Activated CD8-positive, alpha-beta memory T cell treated with anti-CD3 and anti-CD28 coated beads for 1 hour (primary cell): ENCODE measurements at places on chromosomes 13 and 19.

- no peak for DNase-seq
These were observed 3.9 kb downstream of the PPP5C start for GRCh38 chr19:46350758-46351159.

GRCh38 chr13:71758828-71759227 is 108.2 kb downstream of the DACH1 start:
- DNase-seq, result no peak

- DNase-seq, result peak; percentile 51
These were observed 13.1 kb downstream of the TJP3 start for GRCh38 chr19:3721131-3721886.

GRCh38 chr13:45747071-45747470 is 45.0 kb downstream of the CBY2 start:
- no peak for DNase-seq

DNA sequence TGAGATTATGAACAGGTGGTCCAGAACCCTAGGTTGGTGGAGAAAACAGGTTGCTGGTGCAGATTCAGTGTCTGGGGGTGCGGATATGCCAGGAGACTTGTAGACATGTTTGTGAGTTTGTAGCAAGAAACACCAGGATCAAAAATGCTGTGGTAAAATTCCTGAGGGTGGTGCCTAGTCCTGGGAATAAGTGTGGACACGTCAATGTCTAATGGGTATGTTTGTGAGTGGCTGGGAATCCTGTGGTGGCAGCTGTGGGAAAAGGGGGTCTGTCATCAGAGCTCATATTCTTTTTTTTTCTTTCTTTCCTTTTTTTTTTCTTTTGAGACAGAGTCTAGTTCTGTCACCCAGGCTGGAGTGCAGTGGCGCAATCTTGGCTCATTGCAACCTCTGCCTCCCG is 7.2 kb downstream of the ZNF708 start:
- DNase-seq, result no peak

DNA sequence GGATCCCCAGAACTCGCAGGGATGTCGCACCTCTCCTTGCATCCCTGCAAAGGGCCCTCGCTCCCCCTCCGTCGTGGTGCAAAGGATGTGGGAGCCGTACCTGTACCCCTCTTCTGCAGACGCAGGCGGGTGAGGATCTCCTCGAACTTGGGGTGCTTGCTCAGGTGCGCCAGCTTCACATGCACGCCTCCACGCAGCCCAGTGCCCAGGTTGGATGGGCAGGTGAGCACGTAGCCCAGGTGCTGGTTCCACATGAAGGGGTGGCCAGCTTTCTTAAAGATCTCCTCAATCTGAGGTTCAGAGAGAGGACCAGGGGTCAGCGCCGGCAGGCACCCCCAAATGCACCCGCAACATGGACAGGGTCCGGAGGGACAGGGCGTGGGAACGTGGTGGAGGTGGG is 15.3 kb downstream of the CKM start:
- no peak for DNase-seq

DNA sequence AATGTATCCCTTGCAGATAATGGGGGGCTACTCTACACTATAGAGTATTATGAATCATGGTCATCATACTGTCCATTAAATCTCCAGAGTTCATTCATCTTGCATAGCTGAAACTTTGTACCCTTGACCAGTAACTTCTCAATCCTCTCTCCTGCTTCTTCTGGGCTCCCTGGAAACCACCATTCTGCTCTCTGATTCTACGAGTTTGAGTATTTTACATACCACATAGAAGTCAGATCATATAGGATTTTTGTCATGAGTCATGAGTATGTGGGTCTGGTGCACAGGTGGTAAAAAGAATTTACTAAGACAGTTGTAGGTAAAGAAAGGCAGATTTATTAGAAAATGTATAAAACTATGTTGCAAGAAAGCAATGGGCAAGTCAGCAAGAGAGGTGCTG is 41.9 kb downstream of the WTIP start:
- DNase-seq, result no peak

- DNase-seq, result no peak
These were observed 8.1 kb downstream of the ATG4D start for GRCh38 chr19:10551698-10552301.

GRCh38 chr19:1466018-1466460 is 13.0 kb downstream of the C19orf25 start:
- DNase-seq, result no peak

- no peak for DNase-seq
These were observed 1.9 kb upstream of the SH2D3A start for GRCh38 chr19:6769006-6769619.

- no peak for DNase-seq
These were observed 4.6 kb downstream of the KLK1 start for GRCh38 chr19:50818859-50819472.

GRCh38 chr13:104592127-104592526 is 1525.9 kb upstream of the SLC10A2 start:
- no peak for DNase-seq

DNA sequence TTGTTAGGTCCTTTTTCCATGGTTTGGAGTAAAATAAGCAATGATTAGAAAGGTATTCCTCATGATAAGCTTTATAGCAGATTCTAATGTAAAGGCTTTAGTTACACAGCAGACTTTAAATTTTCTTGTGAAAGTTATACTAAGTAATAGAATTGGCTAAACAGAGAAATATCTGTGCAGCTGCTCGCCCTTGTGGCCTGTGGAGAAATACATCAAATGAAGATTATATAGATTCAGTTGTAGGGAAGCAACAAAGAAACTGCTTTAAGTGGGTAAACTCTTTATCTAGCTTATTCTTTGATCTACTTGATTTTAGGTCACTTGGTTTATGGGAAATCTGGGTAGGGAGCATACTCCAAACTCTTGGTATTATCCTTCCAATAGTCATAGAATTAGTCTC is 1269.7 kb upstream of the SPRY2 start:
- DNase-seq, result no peak

- no peak for DNase-seq
These were observed 10.3 kb downstream of the GNA15 start for GRCh38 chr19:3145909-3146676.

GRCh38 chr13:91216928-91217700 is 130.4 kb upstream of the MIR17HG start:
- no peak for DNase-seq
